ENCODE measurements at places on chromosomes 16 and 17. TPM values are rescaled to one million over a fixed set of nuclear protein-coding genes. Genes with fewer than 3 reads are reported as not detected.

The ST6GALNAC2 gene
- 1.2 TPM for total RNA-seq

The KRT12 gene
- not detected for total RNA-seq

The KRT33A gene
- total RNA-seq = not detected

The NUDT7 gene
- total RNA-seq = 1.3 TPM

The GCGR gene
- total RNA-seq = not detected

DNA sequence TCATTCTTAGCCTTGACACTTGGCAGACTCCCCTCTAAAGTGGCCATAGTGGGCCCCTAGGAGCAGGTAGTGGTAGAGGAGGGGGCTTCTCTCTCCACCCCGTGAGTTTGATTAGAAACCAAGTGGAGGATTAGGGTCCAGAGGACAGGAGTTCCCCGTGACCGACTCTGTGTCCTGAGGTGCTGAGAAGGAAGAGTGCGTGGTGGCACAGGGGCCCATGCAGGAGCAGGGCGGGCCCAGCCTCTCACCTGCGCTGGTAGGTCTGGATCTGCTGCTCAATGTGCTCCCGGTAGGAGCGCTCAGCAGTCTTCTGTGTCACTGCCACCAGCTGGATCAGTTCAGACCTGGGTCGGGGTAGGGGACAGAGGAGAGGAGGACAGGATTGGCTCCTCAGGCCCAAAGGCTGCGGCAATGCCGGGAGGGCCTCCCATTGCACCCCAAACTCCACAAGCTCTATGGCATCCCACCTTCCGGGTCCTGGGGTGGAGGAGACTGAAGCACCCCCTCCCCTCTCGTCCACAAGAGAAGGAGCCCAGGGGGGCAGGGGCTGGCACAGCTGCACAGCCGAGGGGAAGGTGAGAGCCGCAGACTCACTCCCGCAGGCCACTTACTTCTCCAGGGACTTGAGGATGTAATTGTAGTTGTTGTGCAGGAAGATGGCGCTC lies 6.2 kb downstream of the ZACN start:
- no peak for DNase-seq

DNA sequence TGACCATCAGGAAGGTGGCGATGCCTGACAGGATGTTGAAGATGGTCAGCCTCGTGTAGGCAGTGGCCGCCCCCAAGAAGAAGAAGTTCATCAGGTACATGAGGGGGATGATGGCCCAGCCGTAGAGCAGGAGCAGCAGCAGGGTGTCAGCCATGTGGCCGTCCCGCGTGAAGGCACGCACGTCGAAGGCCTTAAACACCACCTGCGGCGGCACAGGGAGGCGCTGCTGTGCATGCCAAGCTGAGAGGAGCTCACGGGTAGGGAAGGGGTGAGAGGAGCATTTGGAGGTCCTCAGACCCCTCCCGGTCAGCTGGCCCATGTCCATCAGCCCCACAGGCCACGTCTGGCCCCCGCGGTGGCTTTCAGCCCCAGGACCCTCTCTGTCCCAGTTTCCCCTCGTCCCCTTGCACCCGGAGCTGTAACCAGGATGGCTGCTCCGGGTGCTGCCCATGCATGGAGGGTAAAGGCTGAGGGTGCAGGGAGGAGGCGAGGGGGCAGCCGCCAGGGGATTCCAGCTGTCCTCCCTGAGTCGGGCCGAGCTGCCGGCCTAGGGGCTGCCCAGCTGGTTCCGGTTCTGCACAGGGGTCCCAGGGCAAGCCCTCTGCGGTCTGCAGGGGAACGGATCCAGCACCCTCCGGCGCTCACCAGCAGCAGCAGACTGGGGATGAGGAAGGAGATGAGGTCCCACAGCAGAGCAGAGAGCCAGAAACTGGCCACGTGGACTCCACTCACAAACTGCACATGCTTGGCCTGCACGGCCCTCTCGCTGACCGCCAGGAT lies 17.1 kb upstream of the RNPS1 start:
- no peak for DNase-seq

DNA sequence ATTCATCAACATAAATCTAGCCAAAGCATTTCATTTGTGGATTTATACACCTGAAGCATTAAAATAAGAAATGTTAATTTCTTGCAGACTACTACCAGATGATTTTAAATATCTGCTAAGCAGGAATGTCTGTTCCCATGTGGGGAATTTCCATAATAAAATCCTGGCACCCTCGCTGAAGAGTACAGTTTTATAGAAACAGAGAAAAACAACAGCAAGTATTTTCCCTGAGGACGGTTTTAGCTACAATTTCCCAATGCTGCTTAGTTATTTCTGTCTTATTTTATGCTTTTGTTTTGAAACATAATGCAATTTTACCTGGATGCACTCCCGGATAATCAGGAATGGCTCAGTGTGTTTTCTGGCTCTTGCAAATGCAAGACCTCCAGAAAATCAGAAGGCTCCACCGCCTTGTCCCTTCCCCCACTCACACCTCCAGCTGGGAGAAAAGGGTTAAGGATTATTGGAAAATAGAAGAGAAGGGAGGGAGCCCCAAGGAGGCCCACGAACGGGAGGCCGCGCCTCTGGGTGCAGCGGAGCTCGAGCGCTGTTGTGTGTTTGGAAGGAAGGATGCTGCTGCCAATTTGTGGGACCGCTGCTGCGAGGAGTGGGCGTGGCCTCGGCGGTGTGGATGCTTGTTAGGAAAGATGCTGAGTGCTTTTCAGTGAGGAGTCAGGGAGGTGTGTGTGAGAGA lies at the start of gene CNTNAP4:
Gene CNTNAP4 (plus strand): TSS at position 657 of the 694 bp plus-strand sequence. CDS start 262 bp downstream, outside the sequence.
- no peak for DNase-seq

DNA sequence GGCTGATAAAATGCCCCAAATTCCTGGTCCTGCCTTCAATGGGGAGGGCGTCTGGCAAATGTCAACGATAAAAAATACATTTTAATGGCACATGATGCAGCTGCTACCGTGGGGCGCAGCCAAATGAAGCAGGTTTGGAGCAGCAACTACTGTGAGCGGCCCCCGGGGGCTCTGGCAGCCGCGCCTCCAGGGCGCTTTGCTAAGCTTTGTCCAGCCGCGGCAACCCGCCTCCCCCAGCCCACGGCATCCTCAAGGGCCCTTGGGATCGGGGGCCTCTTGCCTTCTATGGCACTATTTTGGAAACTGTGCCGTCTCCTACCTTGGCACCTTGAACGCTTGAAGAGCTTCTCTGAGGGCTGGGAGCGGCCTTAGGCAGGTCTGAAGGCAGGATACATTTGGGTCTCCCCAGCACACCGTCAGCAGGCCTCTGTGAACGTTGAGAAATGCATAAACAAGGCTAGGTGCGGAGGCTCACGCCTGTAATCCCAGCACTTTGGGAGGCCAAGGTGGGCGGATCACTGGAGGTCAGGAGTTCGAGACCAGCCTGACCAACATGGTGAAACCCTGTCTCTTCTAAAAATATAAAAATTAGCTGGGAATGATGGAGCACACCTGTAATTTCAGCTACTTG lies 25.1 kb downstream of the TBX4 start:
- DNase-seq = no peak
